Fibroblast of skin of abdomen (primary cell): ENCODE measurements at places on chromosomes 7 and 10.
A peak's percentile ranks its signal among the peaks of the same experiment; 100 is the strongest.

GRCh38 chr7:122896509-122896908, 10.2 kb upstream of the CADPS2 start:
- no peak for DNase-seq

GRCh38 chr10:52999681-53000080, 227.1 kb upstream of the MBL2 start:
- no peak for DNase-seq

GRCh38 chr7:131170440-131171271, 157.0 kb upstream of the MKLN1 start:
- peak; percentile 48 for DNase-seq

DNA sequence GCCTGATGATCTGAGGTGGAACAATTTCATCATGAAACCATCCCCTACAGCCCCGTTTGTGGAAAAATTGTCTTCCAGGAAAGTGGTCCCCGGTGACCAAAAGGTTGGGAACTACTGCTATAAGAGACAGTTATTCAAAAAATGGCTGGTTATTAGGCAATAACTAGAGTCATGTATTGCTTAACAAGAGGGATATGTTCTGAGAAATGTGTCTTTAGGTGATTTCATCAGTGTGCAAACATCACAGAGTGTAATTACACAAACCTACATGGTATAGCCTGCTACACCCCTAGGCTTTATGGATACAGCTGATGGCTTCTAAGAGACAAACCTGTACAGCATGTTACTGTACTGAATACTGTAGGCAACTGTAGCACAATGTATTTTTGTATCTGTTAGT, 71.3 kb upstream of the CSTF2T start:
- peak; percentile 39 for DNase-seq

DNA sequence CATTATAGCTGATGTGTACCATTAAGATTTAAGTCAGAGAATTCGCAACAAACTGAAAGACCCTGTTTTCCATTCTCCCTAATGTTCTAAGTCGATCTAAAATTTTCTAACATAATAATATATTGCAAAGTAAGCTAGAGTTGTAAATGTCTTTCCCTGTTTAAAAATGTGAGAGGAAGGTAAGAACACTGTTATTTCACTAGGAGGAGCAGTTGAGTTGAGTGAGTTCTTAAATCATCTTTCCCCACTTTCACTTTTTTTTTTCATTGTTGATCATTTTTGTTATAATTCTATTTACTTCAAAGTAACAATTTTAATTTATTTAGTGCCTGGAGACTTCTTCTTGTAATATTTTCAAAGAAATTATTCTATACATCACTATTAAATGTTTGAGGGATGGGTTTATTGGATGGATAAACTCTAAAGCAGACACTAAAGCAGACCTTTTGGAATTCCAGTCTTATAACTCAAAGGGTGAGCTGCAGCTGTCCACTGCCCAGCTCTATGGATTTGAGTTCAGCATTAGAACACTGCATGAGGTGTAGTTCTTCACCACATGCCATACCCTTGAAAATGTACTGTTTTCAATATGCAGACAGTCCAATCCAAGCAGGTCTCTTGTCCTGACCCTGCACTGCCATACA, 181.3 kb upstream of the FZD1 start:
- peak; percentile 41 for DNase-seq

DNA sequence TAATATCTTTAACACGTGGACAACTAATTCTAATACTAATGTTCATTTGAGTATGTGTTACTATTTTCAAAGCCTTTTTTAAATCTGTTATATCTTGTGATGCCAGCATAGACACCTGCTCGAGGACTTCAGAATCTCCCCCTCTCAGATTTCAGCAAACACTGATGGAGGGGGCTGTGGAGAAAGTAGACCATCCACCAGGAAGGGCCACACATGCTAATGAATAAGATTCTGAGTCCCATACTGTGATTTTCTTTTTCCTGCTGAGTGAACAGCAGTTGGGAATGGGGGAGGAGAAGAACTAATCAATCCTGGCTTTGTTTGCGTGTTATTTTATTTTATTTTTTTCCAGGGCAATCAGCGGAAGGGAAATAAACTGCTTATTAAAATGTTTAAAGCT, 157.9 kb upstream of the CSTF2T start:
- no peak for DNase-seq

GRCh38 chr10:95661818-95662217, 5.3 kb upstream of the ALDH18A1 start:
- no peak for DNase-seq

DNA sequence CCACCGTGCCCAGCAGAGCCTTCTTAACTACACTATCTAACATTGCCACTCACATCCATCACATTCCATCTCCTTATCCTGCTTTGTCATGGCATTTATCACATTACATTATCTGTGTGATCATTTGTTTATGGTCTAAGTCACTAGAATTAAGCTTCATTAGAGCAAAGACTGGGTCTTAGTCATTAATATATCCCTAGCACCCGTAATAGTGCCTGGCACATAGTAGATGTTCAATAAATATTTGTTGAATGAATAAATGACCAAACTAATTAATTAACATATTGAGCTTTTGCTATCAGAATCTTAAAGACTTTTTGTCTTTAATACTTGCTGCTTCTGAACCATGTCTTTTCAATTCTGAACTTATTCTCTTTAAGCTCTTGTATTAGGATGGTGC, 5.9 kb upstream of the COPG2 start:
- DNase-seq, result no peak

GRCh38 chr10:125084191-125084613, 76.2 kb downstream of the CTBP2 start:
- peak; percentile 93 for DNase-seq

GRCh38 chr7:112509402-112509801, 28.6 kb downstream of the LSMEM1 start:
- no peak for DNase-seq

- DNase-seq, result no peak
These were observed 134.8 kb downstream of the PDE1C start for GRCh38 chr7:31935124-31936054.

DNA sequence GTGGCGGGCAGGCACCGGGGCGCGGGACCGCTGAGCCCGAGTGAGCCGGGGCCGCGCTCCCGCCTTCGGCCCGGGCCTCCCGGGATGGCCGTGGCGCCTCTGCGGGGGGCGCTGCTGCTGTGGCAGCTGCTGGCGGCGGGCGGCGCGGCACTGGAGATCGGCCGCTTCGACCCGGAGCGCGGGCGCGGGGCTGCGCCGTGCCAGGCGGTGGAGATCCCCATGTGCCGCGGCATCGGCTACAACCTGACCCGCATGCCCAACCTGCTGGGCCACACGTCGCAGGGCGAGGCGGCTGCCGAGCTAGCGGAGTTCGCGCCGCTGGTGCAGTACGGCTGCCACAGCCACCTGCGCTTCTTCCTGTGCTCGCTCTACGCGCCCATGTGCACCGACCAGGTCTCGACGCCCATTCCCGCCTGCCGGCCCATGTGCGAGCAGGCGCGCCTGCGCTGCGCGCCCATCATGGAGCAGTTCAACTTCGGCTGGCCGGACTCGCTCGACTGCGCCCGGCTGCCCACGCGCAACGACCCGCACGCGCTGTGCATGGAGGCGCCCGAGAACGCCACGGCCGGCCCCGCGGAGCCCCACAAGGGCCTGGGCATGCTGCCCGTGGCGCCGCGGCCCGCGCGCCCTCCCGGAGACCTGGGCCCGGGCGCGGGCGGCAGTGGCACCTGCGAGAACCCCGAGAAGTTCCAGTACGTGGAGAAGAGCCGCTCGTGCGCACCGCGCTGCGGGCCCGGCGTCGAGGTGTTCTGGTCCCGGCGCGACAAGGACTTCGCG, 534 bp downstream of the FZD9 start:
- DNase-seq, result no peak

GRCh38 chr7:41187322-41187721, 515.6 kb downstream of the INHBA start:
- DNase-seq, result no peak

GRCh38 chr10:79116368-79116767, 47.6 kb downstream of the ZMIZ1 start:
- DNase-seq, result no peak

GRCh38 chr7:155009570-155010157, 6.7 kb upstream of the PAXIP1 start:
- no peak for DNase-seq

- peak; percentile 23 for DNase-seq
These were observed 195.8 kb upstream of the NEBL start for GRCh38 chr10:21092683-21093524.

GRCh38 chr7:118352867-118353453, 128.5 kb downstream of the ANKRD7 start:
- DNase-seq, result no peak

DNA sequence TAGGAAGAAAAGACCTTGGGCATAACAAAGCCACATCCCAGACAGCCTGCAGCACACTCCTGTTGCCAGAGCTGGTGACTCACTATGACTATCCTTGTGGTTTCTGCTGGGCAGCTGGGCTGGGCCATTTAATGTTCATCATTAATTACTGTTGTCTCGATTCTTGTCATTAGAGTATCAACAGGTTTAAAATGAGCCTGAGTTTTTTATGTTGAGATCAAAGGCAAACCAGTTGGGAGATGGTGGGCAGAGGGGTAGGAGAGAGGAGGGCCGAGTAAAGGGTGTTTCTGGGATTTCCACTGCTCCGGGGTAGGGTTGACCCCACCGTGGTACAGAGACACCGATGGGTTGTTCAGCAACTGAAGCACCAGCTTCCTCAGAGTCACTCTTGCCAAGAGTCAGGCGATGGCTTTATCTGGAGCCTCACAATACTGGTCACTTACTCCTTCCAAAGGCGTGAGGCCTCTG, 128.7 kb upstream of the LYZL1 start:
- DNase-seq, result peak; percentile 89

DNA sequence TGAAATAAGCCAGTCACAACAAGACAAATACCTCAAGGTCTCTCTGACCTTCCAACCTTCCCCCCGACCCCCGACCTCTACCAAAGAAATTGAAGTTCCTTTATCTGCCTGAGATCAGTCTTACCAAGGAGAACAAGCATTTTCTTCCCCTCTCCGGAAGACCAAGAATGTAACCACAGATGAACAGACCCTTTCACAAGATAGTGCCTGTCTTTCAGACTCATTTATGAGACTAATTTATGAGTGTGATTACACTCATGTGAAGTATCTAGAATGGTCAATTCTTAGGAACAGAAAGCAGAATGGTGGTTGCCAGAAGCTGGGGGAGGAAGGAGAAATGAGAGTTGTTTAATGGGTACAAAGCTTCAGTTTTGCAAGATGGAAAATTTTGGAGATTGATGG, 108.9 kb upstream of the MKLN1 start:
- no peak for DNase-seq

GRCh38 chr10:6984971-6985370, 404.9 kb upstream of the PRKCQ start:
- no peak for DNase-seq

GRCh38 chr7:15703732-15704131, 17.2 kb upstream of the MEOX2 start:
- DNase-seq, result no peak

GRCh38 chr10:21517134-21518031, 8.1 kb downstream of the SKIDA1 start:
- peak; percentile 68 for DNase-seq

GRCh38 chr7:30764030-30764975, 6.9 kb upstream of the MINDY4 start:
- peak; percentile 82 for DNase-seq

DNA sequence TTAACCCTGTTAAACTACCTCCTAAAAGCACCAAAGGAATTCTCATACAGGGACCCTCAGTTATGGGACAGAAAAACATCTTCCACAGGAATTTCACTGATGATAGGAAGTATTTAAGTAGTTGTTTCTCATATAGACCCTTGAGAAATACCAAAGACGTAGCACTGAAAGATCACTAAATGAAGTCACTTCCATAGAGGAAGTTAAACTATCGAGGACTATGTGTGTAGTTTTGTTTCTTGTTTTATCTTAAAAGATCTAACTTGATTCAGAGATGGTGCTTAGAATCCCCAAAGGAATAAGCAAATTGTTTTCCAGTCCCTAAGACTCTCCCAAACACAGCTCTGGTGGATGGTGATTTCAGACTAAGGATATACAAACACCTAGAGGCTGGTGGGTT, 94.8 kb upstream of the AFAP1L2 start:
- no peak for DNase-seq

GRCh38 chr7:132082394-132082793, 493.9 kb downstream of the PLXNA4 start:
- DNase-seq, result peak; percentile 54

DNA sequence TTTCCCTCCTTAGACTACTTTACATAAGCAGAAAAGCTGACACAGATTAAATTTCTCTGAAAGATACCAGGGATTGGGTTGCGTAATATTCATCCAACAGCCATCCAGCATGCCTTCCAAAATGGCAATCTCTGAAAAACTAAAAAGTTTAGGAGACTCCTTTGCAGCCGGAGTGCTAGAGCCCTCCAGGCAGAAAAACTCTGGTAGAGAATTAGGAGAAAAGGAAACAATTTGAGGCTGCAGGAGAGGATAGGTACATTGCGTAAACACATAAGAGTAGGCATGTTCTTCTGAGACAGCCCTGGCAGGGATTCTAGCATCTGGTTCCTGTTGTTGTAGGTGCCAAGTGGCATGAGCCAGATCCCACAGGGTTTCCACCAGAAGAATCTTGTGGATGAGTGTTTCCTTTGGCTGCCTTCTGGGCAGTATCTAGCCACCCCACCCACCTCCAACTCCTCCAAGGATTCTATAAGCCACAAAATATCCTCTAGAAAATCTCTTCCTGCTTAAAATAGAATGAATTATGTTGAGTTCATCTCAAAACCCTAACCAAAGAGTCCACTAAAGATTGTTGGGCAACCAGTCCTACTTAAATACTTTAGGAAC, 402.4 kb downstream of the HGF start:
- DNase-seq, result peak; percentile 59

DNA sequence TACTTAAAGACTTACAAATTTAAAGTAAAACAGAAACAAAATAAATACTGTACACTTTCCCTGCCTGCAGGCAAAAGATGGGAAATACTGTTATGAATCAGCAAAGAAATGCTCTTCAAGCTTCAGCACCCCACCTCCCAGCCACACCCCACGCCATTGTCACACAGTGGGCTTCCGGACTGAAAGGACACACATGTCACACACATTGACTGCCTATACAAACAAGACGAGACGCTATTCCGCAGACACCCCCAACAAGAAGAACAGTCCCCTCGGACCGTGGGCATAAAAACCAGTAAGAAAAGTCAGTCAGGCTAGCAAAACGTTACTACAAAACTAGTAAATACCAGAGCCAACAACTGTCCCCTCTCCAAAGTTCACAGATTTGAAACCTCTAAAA, 22.2 kb upstream of the PARP12 start:
- no peak for DNase-seq

DNA sequence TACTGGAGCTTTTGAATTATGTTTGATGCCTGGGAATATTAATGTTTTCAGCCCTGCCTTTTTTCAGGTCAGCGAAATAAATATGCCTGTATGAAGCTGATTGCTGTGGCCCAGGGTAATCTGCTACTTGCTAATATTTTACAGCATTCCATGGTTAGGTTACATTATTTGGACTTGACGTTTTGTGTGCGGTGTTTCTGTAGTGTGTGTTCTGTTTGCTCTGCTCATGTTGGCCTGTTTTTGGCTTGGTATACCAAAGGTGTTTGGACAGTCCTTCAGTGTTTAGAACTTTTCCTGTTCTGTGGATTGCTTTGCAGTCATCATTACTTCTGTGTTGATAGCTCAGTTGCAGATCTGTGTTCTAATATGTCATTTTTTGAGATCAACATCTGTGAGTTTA, 11.5 kb downstream of the ZRANB1 start:
- no peak for DNase-seq

GRCh38 chr10:71873582-71874211, 22.6 kb upstream of the PSAP start:
- no peak for DNase-seq

GRCh38 chr10:32538256-32538655, 92.3 kb downstream of the CCDC7 start:
- no peak for DNase-seq

- DNase-seq, result no peak
These were observed 9.0 kb downstream of the AEBP1 start for GRCh38 chr7:44112997-44113763.
